ENCODE measurements at places on chromosomes 2 and 18.

GRCh38 chr2:190277234-190278112 lies 42.2 kb downstream of the HIBCH start:
- DNase-seq, result no peak

- no peak for DNase-seq
Measured at GRCh38 chr2:195575016-195575415, 82.0 kb upstream of the SLC39A10 start.

DNA sequence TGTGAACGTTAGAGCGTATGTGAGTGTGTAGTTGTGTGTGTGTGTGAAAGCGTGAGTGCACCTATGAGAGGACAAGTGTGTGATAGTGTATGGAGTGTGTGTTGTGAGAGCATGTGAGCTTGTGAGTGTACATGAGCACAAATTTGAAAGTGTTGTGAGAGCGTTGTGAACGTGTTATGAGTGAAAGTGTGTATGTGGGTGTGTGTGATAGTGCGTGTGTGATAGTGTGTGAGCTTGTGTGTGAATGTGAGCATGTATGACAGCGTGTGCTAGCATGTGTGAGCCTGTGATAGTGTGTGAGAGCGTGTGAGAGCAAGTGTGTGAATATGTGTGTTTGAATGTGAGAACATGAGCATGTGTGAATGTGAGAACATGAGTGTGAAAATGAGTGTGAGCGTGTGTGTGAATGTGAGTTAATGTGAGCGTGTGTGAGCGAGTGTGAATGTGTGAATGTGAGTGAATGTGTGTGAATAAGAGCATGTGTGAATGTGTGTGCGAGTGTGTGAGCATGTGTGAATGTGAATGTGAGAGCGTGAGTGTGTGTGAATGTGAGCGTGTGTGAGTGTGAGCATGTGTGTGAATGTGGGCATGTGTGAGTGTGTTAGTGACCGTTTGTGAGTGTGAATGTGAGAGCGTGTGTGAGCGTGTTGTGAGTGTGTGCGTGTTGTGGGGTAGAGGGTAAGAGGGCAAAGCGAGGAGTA lies 25.0 kb downstream of the RALB start:
- no peak for DNase-seq

DNA sequence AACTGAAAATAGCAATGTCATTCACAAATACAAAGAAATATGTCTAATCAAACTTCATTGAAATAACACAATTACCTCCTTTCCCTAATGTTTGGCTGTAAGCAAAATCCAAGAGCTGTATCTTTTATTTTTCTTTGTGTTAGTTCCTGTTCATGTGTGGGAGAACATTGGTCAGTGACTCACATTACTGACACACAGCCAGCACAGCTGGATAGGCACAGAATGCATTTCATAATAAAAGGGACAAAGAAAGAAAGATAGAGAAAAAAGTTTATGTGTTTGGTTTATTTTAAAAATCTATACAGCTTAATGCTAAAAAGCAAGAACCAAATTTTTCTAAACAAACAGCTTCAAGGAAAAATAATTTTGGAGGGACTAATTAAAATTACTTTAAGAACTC lies 185.6 kb upstream of the COL3A1 start:
- DNase-seq, result no peak

DNA sequence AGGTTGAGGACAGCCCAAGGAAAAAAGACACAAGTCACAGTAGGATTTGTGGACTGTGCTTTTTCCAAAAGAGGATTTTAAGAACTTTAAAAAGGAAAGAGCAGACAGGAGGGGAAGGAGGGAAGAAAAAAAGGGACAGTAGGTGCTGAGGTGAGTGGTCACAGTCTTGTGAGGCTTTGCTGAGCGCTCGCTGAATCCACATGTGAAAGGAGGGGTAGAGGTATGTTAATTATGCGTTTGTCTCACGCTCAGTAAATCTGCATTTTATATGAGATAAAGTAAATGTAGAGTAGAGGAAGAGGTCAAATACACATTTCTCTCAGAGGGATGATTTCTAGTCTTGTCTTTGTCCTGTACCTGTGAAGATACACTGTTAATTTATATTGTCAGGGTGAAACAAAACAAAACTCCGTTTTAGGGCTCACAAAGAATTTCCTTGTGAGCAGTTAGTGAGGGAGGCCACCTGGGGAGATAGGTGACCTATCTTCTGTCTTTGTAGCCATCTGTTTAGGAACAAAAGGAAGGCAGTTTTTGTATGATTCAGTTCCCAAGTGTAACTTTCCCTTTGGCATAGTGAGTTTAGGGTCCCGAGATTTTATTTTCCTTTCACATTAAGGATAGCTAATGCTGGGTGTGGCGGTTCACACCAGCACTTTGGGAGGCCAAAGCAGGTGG lies 25.3 kb downstream of the GNAL start:
- no peak for DNase-seq

DNA sequence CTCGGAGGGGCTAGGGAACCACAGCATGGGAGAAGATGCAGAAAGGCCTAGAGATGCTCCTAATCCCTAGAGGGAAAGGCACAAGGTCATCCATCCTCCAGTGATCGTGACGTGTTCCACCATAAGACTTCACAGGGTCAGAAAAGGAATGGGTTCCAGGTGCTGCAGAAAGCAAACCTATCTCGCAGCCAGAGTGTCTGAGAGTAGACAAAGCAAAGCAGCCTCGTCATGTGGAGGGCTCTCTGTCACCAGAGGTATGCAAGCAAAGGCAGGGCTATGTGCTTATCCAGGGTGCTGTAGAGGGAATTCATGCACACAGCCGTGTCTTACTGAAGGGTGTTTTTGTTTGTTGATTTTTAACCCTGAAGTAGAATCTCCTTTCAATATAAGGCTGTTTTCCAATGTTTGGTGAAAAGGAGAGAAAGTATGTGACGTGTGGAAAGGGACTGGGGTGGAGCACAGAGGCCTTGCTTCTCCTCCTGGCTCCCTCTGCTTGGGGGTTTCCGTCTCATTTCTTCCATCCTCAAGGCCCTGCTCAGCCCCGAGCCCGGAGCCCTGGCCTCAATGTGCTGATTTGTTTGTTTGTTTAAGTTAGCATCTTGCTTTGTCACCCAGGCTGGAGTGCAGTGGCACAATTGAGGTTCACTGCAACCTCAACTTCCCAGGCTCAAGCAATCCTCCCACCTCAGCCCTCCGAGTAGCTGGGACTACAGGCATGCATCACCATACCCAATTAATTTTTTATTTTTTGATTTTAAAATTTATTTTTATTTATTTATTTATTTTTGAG lies 3.0 kb downstream of the GPR55 start:
- DNase-seq, result no peak

GRCh38 chr2:189150033-189150432 lies 29.5 kb downstream of the COL5A2 start:
- DNase-seq, result no peak

GRCh38 chr2:65377556-65378192 lies 54.7 kb downstream of the SPRED2 start:
- DNase-seq, result no peak

GRCh38 chr2:1527153-1527992 lies 114.1 kb downstream of the TPO start:
- DNase-seq, result no peak

DNA sequence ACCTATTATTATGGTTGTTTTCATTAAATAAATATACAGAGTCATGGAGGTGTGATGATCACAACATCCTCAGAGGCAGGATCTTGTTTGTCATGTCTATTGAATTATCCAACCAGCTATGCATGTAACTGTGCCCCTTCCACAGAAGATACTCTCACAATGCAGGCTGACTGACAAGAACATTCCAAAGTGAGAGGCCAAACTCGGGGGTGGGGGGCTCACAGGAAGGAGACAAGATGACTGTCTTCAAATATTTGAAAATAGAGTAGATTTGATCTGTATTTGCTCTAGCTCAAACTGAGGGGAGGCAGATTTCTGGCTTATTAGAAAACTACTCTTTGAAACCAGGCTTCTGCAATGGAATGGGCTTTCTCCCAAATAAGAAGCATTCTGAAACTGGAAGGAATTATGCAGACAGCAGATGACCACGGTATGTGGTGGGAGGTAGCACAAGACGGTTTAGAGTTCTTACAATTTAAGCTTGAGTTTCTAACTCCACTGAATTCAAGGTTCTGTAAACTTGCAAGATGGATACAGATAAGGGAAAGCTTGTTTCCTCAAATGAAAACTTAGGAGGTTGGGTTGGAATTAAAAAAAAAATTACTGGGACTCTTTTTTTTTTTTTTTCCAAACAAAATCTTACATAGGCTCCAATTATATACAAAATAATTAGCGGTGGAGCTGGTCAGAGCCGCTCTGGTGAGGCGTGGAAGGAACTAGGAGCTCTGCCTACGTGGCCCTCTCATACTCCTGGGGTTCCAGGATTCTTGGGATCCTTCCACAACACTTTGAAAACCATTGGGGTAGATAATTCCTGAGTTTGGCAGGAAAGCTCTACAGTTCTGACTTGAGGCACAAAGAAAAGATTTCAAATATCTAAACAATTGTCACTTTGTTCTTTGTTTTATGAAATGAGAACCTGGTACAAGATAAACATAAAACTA lies 79.3 kb downstream of the PLA2R1 start:
- no peak for DNase-seq

DNA sequence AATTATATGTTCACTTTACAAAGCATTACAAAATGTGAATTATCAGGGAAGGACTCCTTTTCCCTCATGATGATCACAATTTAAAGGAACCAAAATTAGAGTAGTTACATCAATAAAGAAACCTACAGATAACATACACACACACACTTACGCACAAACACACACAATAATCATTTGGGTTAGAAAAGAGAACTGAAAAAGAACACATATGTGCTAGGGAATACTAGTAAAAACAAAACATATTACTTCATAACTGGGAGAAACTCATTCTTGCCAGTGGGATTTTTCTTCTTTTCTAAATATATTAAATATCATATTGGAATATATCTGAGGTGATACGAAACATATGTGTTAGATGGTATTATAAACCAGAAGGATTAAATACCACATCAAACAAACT lies 42.3 kb downstream of the FIGN start:
- DNase-seq, result no peak

DNA sequence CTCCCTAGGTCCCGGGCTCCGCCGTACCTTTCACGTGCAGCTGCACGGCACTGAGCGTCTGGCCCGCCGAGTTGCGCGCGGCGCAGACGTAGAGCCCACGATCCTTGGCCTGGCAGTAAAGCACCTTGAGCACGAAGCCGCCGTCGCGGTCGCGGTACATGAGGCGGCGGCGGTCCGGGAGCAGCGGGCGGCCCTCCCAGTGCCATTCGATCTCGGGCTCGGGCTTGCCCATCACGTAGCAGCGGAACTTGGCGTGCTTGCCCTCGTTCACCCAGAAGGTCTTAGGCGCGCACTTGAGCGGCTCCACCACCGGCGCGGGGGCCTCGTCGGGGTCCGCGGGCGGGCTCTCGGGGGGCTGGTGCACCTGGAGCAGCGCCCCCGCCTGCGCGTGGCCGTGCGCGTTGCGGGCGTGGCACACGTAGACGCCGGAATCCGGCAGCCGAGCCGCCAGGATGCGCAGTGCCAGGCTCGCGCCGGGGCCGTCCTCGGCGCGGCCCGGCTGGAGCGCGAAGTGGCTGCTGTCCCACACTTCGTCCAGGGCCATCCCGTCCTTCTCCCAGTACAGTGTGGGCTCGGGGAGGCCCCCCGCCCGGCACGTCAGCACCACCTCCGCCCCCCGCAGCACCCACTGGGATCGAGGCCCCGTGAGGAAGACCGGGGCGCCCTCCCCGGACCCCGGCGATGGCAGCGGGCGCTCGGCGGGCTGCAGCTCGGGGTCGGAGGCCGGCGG lies 980 bp downstream of the OBSL1 start:
- no peak for DNase-seq

- DNase-seq, result no peak
Measured at GRCh38 chr18:75477900-75478299, 50.4 kb upstream of the SMIM21 start.

- DNase-seq, result no peak
Measured at GRCh38 chr2:190587106-190587505, 52.6 kb upstream of the NEMP2 start.

DNA sequence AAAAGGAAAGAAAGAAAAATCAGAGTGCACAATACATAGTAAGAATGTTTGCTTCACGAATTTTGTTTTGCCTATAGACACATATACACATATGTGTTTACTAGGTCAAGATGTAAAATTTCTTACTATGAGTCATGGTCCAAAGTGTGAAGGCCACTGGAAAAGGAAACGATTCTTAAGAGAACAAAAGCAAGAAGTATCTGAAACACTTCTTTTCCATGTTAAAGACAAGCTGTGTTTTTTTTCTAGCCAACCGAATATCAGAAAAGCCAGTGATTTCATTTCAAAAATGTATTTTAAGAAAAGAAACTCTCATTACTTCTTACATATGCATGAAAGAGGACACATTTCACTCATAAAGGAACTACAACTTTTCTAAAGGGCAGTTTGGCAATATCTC lies 24.9 kb downstream of the PECR start:
- no peak for DNase-seq

DNA sequence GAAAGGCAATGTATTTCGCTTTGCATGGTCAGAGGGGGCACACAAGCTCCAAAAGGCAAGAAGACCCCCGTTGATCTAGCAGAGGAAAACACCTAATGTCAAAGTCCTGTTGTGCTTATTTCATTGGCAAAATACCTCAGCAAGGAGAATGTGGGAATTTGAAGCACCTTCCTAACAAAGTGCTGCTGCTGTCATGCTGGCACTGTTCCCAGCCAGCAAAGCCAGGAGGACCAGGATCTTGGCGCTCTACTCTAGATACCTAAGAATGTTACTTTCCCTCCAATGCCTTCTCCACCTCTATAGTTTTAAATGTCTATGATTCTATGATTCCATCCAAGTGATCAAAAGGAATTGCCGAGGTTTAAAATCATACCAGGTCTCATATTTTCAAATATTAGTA lies 867.9 kb upstream of the POU3F3 start:
- no peak for DNase-seq

- no peak for DNase-seq
Measured at GRCh38 chr2:203463266-203463678, 71.8 kb downstream of the RAPH1 start.

DNA sequence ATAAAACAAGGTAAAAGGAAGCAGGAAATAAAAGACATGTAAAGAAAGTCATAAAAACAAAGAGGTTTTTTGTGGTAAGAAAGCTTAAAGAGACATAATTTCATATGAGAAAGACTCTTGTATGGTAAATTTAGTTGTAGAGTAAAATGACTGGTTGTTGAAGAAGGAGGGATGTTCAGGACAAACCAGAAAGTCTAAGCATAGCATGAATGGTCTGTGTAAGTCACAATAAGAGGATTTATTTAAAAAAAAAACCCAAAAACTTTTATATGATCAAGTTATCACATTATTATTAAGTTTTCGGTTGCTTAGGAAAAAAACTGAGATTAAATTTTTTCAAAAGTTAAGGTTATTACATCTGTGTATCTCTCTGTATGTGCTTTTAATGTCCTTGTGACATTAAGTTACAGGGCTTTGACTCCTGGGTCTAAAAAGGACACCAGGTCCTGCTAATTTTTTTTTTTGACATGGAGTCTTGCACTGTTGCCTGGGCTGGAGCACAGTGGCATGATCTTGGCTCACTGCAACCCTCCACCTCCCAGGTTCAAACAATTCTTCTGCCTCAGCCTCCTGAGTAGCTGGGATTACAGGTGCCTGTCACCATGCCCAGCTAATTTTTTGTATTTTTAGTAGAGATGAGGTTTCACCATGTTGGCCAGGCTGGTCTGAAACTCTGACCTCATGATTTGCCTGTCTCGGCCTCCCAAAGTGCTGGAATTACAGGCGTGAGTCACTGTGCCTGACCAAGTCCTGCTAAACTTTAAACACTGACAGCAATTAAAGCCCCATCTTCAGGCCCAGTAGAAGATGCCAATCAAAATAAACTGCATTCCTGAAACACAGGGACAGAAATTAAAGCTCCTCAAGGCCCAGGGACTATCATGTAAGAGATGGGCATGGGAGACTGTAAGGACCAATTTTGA lies 14.2 kb upstream of the OXER1 start:
- no peak for DNase-seq

GRCh38 chr2:225270861-225271260 lies 128.6 kb upstream of the NYAP2 start:
- no peak for DNase-seq

Measured in activated CD8-positive, alpha-beta memory T cell treated with anti-CD3 and anti-CD28 coated beads for 4 hours (primary cell).